ENCODE measurements at places on chromosomes 2 and 18. TPM values are rescaled to one million over a fixed set of nuclear protein-coding genes. Genes with fewer than 3 reads are reported as not detected.

DNA sequence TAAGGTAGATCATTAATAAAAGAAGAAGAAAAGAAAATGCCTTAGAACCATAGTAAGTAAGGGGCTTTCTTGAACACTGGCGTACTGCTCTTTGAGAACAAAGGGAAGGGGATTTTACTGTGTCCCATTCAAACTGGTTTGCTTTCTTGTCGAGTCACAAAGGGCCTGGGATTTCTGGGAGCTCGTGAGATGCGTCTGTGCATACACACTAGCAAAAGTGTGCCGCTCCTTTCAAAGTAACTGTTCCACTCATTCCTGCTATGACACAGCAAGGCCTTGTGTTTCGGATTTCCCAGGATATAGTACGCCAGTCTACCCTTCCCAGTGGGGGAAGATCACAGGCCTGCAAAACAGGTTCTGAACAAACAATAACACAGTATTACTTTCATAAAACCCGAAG, 93.0 kb downstream of the KCTD18 start:
- no peak for DNase-seq

DNA sequence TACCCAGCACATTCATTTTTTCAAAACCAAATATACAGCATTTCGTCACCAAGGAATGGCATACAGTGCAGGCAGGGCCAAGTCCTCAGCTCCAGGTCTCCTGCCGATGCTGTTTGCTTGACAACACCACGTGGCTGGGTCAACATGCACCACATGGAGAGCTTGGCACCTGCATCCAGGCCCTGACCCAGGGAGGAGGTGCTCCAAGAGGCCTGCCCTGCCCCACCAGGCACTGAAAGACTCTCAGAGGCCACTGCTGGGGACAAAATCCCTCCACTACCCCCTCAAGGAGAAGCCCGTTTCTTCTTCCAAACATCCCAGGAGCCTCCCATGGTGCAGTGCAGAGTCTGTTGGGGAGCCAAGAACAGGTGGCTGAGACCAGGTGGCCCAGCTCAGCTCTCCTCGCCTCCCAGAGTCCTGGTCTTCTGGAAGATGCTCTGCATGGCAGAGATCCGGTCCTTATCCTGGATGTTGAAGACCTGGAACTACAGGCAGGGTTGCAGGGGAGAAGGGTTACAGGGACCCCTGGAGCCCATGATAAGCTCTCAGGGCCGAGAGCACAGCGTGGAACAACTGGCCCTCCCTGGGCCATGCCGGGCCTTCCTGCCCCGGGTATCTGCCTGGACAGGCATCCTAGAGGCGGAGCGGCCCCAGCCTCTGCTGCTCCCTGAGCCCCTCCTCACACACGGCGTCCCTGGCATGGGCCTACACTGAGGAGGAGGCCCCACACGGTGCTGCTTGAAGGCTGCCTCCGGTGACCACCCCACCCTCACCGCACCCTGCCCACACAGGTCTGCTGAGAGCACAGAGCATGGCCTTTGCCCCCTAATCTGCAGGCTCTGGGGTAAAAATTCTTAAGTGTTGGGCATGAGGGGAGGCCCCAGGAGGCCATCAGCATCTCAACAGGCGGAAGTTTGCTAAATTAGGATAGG, 9.0 kb downstream of the MAB21L4 start:
- no peak for DNase-seq

DNA sequence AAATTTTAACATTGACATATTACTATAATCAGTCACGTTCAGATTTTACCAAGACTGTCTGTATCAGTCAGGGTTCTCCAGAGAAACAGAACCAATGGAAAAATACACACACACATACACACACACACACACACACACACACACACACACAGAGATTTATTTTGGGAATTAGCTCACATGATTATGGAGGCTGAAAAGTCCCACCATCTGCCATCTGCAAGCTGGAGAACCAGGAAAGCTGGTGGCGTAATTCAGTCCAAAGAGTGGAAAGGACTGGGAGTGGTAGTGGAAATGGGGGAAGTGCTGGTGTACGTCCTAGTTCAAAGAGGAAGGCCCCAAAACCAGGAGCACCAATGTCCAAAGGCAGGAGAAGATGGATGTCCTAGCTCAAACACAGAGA, 166.4 kb downstream of the AKAIN1 start:
- DNase-seq, result no peak

DNA sequence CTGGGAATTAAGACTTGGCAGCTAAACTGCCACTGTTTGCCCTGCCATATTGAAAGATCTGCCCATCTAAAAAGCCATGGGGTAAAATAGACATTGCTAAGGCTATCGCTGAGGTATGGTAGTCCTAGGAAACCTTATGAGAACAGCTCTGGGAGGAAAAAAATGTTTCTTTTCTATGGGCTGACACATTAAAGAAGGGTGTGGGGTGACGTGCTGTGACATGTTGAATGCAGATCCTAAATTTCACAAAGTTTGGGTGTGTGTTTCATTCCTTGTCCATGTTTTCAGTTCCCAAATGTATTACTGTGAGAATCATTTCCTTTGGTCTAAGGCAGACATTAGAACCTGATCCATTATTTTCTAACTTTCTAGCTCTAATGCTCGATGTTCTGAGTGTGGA, 766.4 kb downstream of the BCL11A start:
- DNase-seq, result no peak

DNA sequence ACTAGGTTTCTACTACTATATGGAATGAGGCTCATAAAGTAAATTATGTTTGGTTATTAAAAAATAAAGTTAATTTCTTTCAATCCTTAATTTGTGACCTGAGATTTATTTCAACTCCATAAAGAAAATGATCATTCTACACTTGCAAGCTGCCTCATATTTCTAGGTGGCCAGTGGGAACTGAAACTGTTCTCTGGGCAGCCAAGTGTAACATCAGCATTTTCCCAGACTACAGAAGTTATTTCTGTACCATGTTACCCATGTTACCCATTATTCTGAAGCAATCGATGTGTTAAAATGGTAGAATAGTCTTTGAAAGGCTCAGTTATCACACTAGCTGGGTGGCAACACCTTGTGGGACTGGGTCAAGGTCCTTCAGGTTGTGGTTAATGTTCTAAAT, 139.3 kb upstream of the FBXO11 start:
- DNase-seq, result no peak

- DNase-seq, result peak; percentile 32
Observed at GRCh38 chr2:241064008-241064801, 37.9 kb downstream of the MTERF4 start.

GRCh38 chr2:37571587-37572136, 99.8 kb downstream of the CDC42EP3 start:
- DNase-seq, result no peak

DNA sequence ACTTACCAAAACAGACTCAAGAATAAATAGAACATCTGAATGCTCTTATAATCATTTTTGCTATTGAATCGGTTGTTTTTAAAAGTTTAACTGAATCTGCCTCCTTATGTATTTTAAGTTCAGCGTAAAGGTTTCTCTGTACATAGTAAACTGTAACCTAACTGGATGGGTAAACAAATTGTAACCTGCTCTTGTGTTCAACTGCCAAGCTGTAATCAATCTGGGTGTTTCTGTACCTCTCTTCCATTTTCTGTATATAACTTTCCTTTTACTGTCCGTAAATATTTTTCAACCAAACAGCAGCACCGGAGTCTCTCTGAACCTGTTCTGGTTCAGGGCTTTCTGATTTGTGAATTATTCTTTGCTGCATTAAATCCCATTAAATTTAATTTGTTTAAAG, 27.6 kb upstream of the DNAH7 start:
- no peak for DNase-seq

DNA sequence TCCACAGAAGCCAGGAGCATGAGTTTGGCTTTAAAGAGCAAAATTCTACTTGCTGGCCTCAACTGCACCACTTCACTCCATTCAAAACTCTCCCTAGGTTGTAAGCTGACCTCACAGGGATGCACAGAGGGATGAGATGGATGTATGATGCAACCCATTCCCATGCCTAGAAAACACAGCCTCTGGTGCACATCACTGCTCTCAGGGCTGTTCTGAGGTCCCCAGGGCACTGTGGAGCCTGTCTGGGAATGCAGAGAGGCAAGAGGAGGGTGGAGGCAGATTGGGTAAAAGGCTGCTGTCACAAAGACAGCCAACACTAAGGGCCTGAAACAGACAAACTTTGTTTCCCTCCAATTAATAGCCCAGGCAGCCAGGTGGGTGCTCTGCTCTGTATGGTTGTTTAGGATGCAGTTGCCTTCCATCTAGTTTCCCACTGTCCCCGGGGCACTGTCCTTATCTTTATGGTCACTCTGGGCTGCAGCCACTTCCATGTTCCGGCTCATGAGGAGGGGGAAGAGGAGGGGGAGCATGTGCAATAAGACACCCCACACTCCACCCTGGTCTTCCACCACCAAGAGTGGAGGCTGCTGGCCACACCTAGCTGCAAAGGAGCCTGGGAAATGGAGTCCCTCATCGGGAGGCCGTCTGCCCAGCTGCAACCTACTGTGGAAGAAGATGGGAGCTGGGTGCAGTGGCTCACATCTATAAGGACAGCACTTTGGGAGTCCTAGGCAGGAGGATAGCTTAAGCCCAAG, 7.0 kb downstream of the GPR45 start:
- DNase-seq, result no peak

The NAT8 gene
- not detected for total RNA-seq

The CD302 gene
- total RNA-seq, result 13.4 TPM

The WDSUB1 gene
- total RNA-seq, result 4.4 TPM

The IL1RL1 gene
- 0.17 TPM for total RNA-seq

The FAM161A gene
- total RNA-seq, result 2.0 TPM

The TBR1 gene
- total RNA-seq, result not detected

The NPAS2 gene
- total RNA-seq, result 8.3 TPM

The UGT1A7 gene
- not detected for total RNA-seq

The MPP4 gene
- 2.2 TPM for total RNA-seq
